ENCODE measurements at places on chromosomes 3 and 15. TPM values are rescaled to one million over a fixed set of nuclear protein-coding genes. Genes with fewer than 3 reads are reported as not detected.

The MOBP gene
- total RNA-seq = not detected

The TMCO5A gene
- total RNA-seq = not detected

The GALNT15 gene
- not detected for total RNA-seq

The RARRES1 gene
- total RNA-seq = not detected

The GABRA5 gene
- total RNA-seq = not detected

The GPR15 gene
- total RNA-seq = 111 TPM

The IMPG2 gene
- 0.25 TPM for total RNA-seq

The DPPA2 gene
- total RNA-seq = not detected

The VEPH1 gene
- not detected for total RNA-seq

The NEK10 gene
- 0.35 TPM for total RNA-seq

The ADCY5 gene
- not detected for total RNA-seq

The AZI2 gene
- total RNA-seq = 80.1 TPM

The ABHD5 gene
- 14.5 TPM for total RNA-seq

The TKT gene
- 240 TPM for total RNA-seq

The GP9 gene
- not detected for total RNA-seq

The C15orf40 gene
- total RNA-seq = 23.8 TPM

The GOLGA6L9 gene
- 1.2 TPM for total RNA-seq

The EOGT gene
- total RNA-seq = 13.7 TPM

The IL17RD gene
- total RNA-seq = 0.05 TPM

The CELF6 gene
- total RNA-seq = 0.58 TPM

The NR2E3 gene
- total RNA-seq = not detected

The CACNA2D3 gene
- not detected for total RNA-seq

The TMEM207 gene
- total RNA-seq = not detected

The SENP8 gene
- total RNA-seq = 0.73 TPM

The TICRR gene
- 18.5 TPM for total RNA-seq

The SLC7A14 gene
- total RNA-seq = not detected

The RAB6B gene
- 4.5 TPM for total RNA-seq

The IL16 gene
- 200 TPM for total RNA-seq

The RTP4 gene
- total RNA-seq = 23.2 TPM

The DNAH12 gene
- 0.05 TPM for total RNA-seq

The TLR9 gene
- 0.83 TPM for total RNA-seq

The ROPN1B gene
- not detected for total RNA-seq

The LIPH gene
- not detected for total RNA-seq

The C3orf52 gene
- total RNA-seq = 2.5 TPM

The C3orf49 gene
- total RNA-seq = not detected

The SPTBN5 gene
- 1.6 TPM for total RNA-seq

The LDHAL6B gene
- total RNA-seq = not detected

The MYLK gene
- total RNA-seq = 0.68 TPM

The ARHGAP31 gene
- 3.7 TPM for total RNA-seq

The PPP2R3A gene
- total RNA-seq = not detected

The GNB4 gene
- 7.5 TPM for total RNA-seq

The RFX7 gene
- total RNA-seq = 38.4 TPM

The ASB7 gene
- 23.3 TPM for total RNA-seq

The NR1I2 gene
- total RNA-seq = 0.20 TPM

Data from activated CD4-positive, alpha-beta memory T cell treated with anti-CD3 and anti-CD28 coated beads, Interleukin-2, amount 10 ng/mL, durations not matched to agents 7 days and 5 days (primary cell).